K562 (cell line): ENCODE measurements at places on chromosomes 6 and 20. TPM values are rescaled to one million over a fixed set of nuclear protein-coding genes. Genes with fewer than 3 reads are reported as not detected.

DNA sequence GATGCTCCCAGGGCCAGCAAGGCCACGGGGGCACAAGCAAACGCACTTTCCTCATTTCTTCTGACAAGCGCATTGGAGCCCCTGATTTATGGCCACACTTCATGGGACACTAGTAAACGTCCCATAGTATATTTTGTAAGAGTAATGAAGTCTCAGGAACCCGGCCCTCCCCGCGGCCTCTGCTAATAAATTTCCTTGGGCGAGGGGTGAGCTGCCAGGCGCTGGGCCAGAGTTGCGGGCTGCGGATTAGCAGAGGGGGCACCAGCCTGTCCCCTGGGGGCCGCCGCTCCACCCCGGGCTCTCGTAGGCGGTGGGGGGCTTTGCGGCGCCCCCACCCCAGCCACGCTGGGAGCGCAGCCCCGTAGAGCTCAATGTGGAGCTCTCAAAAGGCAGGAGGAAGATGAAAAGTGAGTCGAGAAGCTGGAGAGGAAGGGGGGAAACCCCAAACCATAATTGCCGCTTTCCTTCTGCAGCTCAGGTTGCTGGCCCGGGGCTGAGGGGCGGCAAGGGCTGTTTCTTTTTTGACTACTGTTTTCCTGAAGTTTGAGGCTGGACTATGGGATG is 173.6 kb downstream of the CDC5L start:
- no peak for DNase-seq
- H3K36me3 ChIP-seq, result no peaks in the 10 kb centered on the region
- no peak overlapping the region for H3K27ac ChIP-seq

- no peaks in the 10 kb centered on the region for H3K27me3 ChIP-seq
- H3K27ac ChIP-seq, result no peak overlapping the region
- H3K4me3 ChIP-seq, result no peak overlapping the region
- H3K36me3 ChIP-seq, result no peaks in the 10 kb centered on the region
These were observed 11.4 kb downstream of the PKIB start for GRCh38 chr6:122621638-122622037.

CFAP61 gene
- not detected in 2 replicates for total RNA-seq

DNA sequence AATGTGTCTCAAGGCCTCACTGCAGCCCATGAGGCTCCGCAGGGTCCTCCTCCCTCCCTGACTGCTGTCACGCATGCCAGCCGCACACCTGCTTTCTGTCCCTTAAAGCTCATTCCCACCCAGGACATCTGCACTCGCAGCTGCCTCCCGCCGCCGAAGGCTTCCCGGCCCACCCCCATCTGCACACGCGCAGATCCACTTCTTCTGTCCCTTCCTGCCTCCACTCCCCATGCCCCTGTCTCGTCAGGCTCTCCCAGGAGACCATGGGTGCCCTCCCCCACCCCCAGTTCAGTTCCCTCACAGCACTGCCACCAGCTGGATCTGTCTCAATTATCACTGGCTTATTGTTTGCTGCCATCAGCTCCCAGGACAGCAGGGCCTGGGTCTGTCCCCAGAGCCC is 63.0 kb downstream of the RIPOR3 start:
- H3K36me3 ChIP-seq, result peaks cover 51% of the 10 kb centered on the region; the same call in 2 of the 3 replicates
- H3K27ac ChIP-seq, result no peak overlapping the region
- no peak overlapping the region for H3K4me3 ChIP-seq
- H3K4me1 ChIP-seq, result no peaks in the 10 kb centered on the region; the same call in 2 of the 3 replicates
- no peak for DNase-seq
- H3K27me3 ChIP-seq, result no peaks in the 10 kb centered on the region

PKIB gene
- total RNA-seq, result 18.7 and 21.9 TPM in 2 replicates

PSORS1C2 gene
- not detected in 2 replicates for total RNA-seq

GRCh38 chr6:137536104-137536773 is 42.0 kb upstream of the OLIG3 start:
- H3K27me3 ChIP-seq, result no peaks in the 10 kb centered on the region
- H3K27ac ChIP-seq, result no peak overlapping the region
- H3K4me1 ChIP-seq, result no peaks in the 10 kb centered on the region
- H3K36me3 ChIP-seq, result no peaks in the 10 kb centered on the region
- H3K4me3 ChIP-seq, result no peak overlapping the region

DNA sequence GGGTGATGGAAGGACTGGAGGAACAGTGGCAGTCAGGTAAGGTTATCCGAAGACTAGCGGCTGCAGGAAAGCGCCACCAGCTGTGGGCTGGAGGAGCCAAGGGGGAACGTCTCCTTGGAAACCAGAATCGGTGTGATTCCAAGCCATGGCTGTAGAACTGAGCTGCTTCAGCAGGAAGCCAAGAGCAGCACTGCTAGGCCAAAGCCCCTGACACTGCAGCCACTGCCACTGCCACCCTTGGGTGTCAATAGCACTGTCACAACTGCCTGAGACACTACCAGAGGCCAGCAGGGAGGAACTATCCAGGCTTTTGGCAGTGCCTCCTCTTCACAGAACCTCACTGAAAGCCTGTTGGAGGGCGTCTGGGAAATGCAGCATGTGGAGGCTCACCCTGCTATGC is 289.6 kb upstream of the SUPT3H start:
- DNase-seq, result no peak
- H3K27ac ChIP-seq, result no peak overlapping the region
- peaks cover 53% of the 10 kb centered on the region for H3K27me3 ChIP-seq
- no peaks in the 10 kb centered on the region for H3K4me1 ChIP-seq
- no peaks in the 10 kb centered on the region for H3K36me3 ChIP-seq
- no peak overlapping the region for H3K4me3 ChIP-seq

- no peak overlapping the region for H3K27ac ChIP-seq
- H3K4me1 ChIP-seq, result no peaks in the 10 kb centered on the region
- no peak overlapping the region for H3K4me3 ChIP-seq
- no peak for DNase-seq
- no peaks in the 10 kb centered on the region for H3K36me3 ChIP-seq
These were observed 158.6 kb downstream of the TSHZ2 start for GRCh38 chr20:53130795-53131194.

EYA2 gene
- total RNA-seq, result not detected in 2 replicates

DNA sequence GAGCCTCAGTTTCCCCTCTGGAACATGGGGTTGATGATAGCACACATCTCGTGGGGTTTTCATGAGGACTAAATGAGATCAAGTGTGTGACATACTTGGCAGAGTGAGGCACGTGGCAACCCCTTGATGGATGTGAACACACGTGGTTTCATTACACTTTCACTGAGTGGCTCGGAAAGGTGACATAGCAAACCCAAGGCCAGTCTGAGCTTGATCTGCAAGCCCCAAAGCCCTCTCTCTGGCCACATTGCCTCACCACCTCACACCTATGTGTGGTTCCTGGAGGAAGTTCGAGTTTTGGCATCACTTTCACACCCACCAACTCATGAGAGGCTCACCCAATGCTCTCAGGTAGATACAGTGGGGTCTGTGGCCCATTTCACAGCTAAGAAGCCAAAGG is 60.0 kb downstream of the CPNE5 start:
- no peak for DNase-seq
- H3K27me3 ChIP-seq, result peaks cover 52% of the 10 kb centered on the region
- H3K4me3 ChIP-seq, result no peak overlapping the region
- H3K4me1 ChIP-seq, result no peaks in the 10 kb centered on the region
- no peak overlapping the region for H3K27ac ChIP-seq

GRCh38 chr6:44701038-44701636 is 313.6 kb downstream of the CDC5L start:
- no peak overlapping the region for H3K27ac ChIP-seq
- no peak overlapping the region for H3K4me3 ChIP-seq
- H3K36me3 ChIP-seq, result no peaks in the 10 kb centered on the region

- H3K27ac ChIP-seq, result no peak overlapping the region
- H3K27me3 ChIP-seq, result peaks cover 29% of the 10 kb centered on the region
- DNase-seq, result no peak
- no peaks in the 10 kb centered on the region for H3K36me3 ChIP-seq
- no peaks in the 10 kb centered on the region for H3K4me1 ChIP-seq
- H3K4me3 ChIP-seq, result no peak overlapping the region
These were observed 44.7 kb downstream of the FAM50B start for GRCh38 chr6:3893917-3894316.

DNA sequence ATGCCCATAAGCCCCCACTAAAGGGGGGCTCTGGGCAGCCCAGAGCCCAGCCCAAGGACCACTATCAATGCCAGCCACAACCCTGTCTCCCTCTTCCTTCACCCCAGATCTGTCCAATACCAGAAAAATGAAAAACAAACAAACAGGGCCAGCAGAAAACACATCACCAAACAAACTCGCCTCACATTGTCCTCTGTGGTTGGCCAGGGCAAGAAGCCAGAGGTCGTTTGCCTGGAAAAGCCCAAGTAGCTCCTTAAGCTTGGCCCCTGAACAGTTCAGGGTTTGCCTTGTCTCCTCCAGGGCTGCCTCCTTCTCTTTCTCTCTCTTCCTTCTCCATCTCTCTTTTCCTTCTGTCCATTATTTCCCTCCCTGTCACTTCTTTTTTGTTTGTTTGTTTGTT is 10.1 kb upstream of the SCUBE3 start:
- H3K4me1 ChIP-seq, result no peaks in the 10 kb centered on the region
- peaks cover 57% of the 10 kb centered on the region for H3K27me3 ChIP-seq
- no peak for DNase-seq
- H3K4me3 ChIP-seq, result no peak overlapping the region
- no peaks in the 10 kb centered on the region for H3K36me3 ChIP-seq

- H3K27me3 ChIP-seq, result no peaks in the 10 kb centered on the region
- H3K4me3 ChIP-seq, result no peak overlapping the region
- no peak for DNase-seq
- H3K36me3 ChIP-seq, result no peaks in the 10 kb centered on the region
- no peaks in the 10 kb centered on the region for H3K4me1 ChIP-seq
These were observed 345.9 kb downstream of the TAF4 start for GRCh38 chr20:61719691-61720347.

CCM2L gene
- not detected in 2 replicates for total RNA-seq

KIF6 gene
- total RNA-seq, result not detected in 2 replicates

DNA sequence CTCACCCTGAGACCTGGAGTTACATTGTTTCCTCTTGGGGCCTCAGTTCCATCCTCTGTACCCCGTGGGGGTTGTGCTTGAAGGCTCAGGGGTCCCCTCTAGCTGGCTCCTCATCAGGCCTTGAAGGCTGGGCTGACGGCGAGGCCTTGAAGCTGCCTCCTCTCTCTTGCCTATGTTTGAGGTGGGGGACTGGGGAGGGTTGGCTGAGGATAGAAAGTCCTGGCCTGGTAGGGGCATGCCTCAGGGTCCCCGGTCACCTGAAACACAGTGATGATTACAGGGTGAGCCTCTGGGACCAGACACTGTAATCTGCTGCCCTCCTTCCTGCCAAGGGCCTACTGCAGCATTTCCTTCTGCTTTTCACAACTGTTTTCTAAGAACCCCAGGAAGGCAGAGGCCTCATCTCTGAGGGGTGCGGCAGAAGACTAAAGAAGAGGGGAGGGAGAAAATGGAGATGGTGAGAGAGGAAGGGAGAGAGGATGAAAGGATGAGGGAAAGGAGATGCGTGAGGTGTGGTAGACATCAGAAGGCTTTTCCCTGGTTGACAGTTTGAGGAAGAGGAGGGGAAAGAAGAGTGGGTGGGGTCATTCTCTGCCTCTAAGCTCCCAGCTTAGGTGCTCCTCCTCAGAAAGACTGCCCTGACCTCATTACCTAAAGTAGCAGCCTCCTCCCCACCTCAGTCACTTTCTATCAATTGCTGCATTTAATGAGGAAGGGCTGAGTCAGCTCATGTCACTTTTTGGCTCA is 29.7 kb downstream of the VEGFA start:
- peak; percentile 52 for DNase-seq
- no peak overlapping the region for H3K4me3 ChIP-seq
- H3K4me1 ChIP-seq, result peaks cover 43% of the 10 kb centered on the region

SLC22A16 gene
- not detected in 2 replicates for total RNA-seq

DNA sequence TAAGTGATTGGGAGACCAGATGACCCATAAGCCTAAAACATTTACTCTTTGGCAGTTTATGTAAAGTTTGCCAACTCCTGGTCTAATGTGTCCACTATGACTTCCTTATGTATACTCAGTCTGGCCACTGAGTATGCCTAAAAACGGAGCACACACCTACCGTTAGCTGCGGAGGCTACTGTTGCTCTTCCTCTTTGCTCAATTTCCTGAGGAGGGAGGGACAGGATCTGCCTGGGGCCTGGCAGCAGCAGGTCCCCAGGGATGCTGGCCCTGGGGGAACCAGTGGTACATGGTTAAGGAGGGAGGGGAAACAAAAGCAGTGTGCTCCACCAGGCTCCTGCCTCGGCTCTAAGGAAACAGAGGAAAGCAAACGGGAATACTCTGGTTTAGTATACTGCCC is 113.5 kb downstream of the CDYL start:
- H3K27ac ChIP-seq, result no peak overlapping the region
- no peak for DNase-seq
- H3K4me1 ChIP-seq, result no peaks in the 10 kb centered on the region
- no peak overlapping the region for H3K4me3 ChIP-seq

THBD gene
- total RNA-seq, result 0.47 and 0.49 TPM in 2 replicates

DNA sequence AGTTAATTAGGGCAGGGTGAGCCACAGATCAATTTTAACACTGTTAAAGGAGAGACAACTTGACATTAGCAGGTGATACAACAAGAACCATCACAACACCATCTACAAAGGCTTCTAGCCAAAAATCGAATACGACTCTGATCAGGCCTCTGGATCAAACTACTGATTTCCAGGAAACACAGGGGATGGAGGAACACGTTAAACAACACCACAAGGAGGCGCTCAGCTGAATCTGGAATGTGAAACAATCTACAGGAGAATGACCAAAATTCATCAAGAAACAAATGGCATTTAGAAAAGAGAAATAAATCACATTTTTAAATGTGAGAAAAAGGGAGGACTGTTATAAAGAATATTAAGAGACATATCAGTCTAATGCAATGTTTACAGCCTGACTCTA is 13.5 kb upstream of the MAFB start:
- DNase-seq, result peak; percentile 23
- no peaks in the 10 kb centered on the region for H3K4me1 ChIP-seq
- H3K27ac ChIP-seq, result no peak overlapping the region
- H3K36me3 ChIP-seq, result no peaks in the 10 kb centered on the region
- H3K4me3 ChIP-seq, result no peak overlapping the region
- H3K27me3 ChIP-seq, result no peaks in the 10 kb centered on the region

DNA sequence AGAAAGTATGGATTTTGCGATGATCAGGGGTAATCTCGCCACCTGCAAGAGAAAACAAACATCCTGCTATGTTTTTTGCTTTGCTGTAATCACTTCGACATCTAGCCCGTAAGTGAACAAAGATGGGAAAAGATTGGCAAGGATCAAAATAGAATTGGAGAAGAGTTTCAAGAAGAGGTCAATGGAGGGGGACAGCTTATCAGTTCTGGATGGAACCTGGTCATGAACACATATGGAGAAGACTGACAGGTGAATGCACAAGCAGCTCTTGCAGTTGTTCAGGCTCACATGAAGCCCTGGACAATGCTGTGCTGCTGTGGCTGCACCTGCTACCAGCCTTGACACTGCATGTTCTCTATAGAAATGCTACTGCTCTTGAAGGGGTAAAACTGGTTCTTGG is 222.1 kb downstream of the BCAS1 start:
- no peak overlapping the region for H3K4me3 ChIP-seq
- no peak overlapping the region for H3K27ac ChIP-seq
- no peak for DNase-seq
- peaks cover 10% of the 10 kb centered on the region; the same call in 2 of the 3 replicates for H3K4me1 ChIP-seq
- no peaks in the 10 kb centered on the region for H3K36me3 ChIP-seq

GRCh38 chr20:17138237-17138636 is 88.6 kb upstream of the PCSK2 start:
- H3K27me3 ChIP-seq, result no peaks in the 10 kb centered on the region
- H3K36me3 ChIP-seq, result no peaks in the 10 kb centered on the region
- no peaks in the 10 kb centered on the region for H3K4me1 ChIP-seq
- DNase-seq, result no peak

- no peak overlapping the region for H3K4me3 ChIP-seq
- H3K27ac ChIP-seq, result no peak overlapping the region
- H3K27me3 ChIP-seq, result no peaks in the 10 kb centered on the region
- no peaks in the 10 kb centered on the region for H3K36me3 ChIP-seq
- H3K4me1 ChIP-seq, result peaks cover 35% of the 10 kb centered on the region
- no peak for DNase-seq
These were observed 169.5 kb downstream of the VEGFA start for GRCh38 chr6:43939281-43940070.

CST2 gene
- total RNA-seq, result not detected in 2 replicates
